ENCODE measurements at places on chromosomes 12 and 14.

DNA sequence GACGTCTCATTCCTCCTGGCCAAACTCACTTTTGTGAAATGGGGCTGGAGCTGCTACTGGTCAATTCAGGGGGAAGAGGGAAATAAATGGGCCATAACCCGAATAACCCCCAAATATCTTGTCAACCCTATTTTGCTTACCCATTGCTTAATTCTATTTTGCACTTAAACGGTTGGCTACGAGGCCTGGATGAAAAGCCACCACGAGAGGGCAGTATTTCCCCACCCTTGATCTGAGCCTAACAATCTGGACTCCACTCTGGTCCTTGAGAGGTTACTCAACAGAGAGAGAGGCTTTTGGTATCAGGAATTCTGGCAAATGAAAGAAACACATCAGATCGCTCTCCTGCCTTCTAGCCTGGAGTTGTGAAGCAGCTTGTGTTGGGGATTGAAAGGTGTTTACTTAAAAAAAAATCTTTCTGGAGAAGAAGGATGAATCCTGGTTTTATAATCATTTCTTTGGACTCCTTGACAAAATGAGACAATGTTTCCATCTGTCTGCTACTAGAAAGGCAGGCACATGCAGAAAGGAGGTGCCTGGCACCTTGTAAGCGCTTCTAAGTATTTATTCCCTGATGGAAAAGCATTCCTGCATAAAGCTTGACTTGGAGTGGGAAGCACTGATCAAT lies 22.4 kb upstream of the FBXO21 start:
- peak; percentile 71 for DNase-seq

DNA sequence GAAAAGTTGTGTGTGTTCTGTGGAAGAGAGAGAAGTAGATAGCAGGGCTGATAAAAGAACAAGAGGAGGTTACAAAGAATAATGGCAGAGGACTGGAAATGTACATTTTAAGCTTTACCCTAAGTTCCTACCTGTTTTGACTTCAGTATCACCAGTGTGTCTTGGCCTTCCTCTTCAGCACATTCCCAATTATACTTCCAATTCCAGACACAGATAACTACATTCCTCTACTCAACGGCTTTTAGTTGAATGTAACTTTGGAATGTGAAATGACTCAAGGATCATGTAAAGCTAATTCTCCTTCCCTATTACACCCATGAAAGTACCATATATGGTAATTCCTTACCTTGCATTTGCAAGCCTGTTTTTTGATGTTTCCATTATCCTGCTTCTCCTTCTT lies 5.0 kb downstream of the MGST1 start:
- DNase-seq, result no peak

GRCh38 chr14:100828031-100828769 lies 2.3 kb downstream of the MEG3 start:
- DNase-seq, result peak; percentile 44

- no peak for DNase-seq
These were observed 822.3 kb downstream of the LRFN5 start for GRCh38 chr14:42428996-42429395.

DNA sequence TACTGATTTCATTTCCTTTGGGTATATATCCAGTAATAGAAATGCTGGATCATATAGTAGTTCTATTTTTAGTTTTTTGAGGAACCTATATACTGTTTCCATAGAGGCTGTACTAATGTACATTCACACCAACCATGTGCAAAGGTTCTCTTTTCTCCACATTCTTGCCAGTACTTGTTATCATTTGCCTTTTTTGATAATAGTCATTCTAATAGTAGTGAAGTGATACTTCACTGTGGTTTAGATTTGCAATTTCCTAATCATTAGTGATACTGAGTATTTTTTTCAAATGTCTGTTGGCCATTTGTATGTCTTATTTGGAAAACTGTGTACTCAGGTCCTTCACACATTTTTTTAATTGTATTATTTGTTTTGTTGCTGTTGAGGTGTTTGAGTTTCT lies 148.2 kb upstream of the NAV3 start:
- DNase-seq, result no peak

DNA sequence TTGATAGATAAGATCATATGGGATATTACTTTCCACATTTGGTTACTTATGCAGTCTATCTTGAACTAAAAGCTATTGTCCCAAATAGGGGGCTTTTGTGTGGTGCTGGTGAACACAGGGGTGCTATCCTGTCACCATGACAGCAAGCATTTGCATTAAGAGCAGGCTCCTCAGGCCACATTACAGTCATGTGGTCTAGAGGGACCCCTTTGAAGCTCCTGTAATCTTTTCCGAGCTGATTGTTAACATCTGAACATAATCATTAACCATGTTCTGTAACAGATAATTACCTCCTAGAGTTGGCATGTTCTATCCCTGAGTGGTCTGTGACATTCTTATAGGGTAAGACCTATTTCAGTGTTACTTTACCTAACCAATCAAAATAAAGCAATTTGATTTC lies 178.8 kb downstream of the KTN1 start:
- DNase-seq, result no peak

GRCh38 chr14:44404036-44404435 lies 103.0 kb downstream of the FSCB start:
- DNase-seq, result peak; percentile 6

Measured in stromal cell of bone marrow (primary cell).